Vagina (tissue), 2 donors: ENCODE measurements at places on chromosomes 6 and 20. TPM values are rescaled to one million over a fixed set of nuclear protein-coding genes. Genes with fewer than 3 reads are reported as not detected.

Gene SLC13A3
- 1.2 TPM for total RNA-seq

- H3K36me3 ChIP-seq = no peaks in the 10 kb centered on the region
- no peaks in the 10 kb centered on the region for H3K27me3 ChIP-seq
- H3K4me1 ChIP-seq = peaks cover 70% of the 10 kb centered on the region
- peak overlapping the region; percentile 100 for H3K4me3 ChIP-seq
Measured at GRCh38 chr20:32206760-32207625, 550 bp downstream of the PLAGL2 start.

DNA sequence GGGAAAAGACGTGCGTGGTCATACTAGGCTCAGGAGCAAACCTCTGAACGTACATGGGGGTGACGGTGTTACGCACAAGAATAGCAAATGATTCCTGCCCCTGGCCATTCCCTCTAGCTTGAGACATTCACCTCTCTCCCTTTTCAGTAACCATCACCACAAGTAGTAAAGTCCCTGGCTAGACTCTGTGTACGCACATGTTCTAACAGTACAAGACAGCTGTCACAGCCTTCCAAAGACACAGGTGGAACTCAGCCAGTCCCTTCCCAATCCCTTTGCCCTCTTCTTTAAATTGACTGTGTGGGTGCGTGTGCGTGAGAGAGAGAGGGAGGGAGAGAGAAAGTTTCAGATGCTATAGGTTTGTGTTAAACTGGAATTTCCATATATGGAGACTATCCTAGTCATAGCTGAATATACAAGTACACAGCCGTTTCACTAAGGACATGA, 67.3 kb downstream of the LY86 start:
- no peaks in the 10 kb centered on the region for H3K27me3 ChIP-seq
- no peak for DNase-seq
- H3K4me1 ChIP-seq = peaks cover 5% of the 10 kb centered on the region
- no peaks in the 10 kb centered on the region for H3K36me3 ChIP-seq
- no peak overlapping the region for H3K27ac ChIP-seq

DNA sequence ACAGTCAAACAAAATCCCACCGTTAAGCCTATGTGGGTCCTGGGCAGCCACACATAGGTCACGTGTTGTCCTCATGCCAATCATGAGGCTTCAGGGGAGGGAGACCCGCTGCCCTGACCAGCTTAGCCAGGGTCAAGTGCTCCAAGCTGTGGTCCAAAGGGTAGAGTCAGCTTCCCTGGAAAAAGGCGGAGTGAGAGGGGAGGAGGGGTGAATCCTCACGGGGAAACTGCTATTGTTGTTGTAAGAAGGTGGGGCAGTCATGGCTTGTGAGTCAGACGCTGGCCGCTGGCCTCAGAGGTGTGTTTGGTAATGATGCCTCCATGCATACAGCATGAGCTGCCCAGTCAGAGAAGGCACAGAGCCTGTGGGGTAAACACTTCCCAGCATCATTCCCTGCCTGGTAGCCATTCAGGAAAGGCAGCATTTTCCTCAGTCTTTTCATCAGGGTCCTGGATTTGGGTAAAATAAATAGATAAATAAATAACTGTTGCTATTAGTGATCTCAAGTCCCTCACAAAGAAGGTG, 8.7 kb downstream of the CST3 start:
- DNase-seq = peak; percentile 90
- no peak overlapping the region for H3K4me3 ChIP-seq
- no peaks in the 10 kb centered on the region for H3K27me3 ChIP-seq
- peak overlapping the region; percentile 36 for H3K27ac ChIP-seq

DNA sequence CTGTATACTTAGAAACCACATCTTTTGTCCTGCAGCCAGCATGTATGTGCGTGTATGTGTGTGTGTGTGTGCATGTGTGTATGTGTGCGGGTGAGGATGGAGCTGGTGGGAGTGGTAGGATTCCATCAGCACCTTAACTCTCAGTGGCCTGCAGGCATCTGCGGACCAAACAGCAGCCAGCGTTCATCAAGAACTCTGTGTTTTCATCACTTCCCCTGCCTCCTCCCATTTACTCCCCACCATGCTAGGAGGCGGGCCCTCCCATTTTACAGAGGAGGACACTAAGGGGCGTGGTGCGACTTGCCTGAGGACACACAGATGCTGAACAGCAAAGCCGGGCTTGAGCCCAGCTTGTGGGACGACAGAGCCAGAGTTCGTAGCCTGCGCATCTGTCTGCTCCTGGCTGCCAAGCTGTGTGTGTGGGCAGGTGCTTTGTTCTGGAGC, 8.9 kb downstream of the VSTM2L start:
- H3K4me3 ChIP-seq = no peak overlapping the region
- peaks cover 20% of the 10 kb centered on the region for H3K4me1 ChIP-seq
- H3K27ac ChIP-seq = no peak overlapping the region
- no peak for DNase-seq
- H3K36me3 ChIP-seq = no peaks in the 10 kb centered on the region
- no peaks in the 10 kb centered on the region for H3K27me3 ChIP-seq
